ENCODE measurements at places on chromosomes 12 and 14.

GRCh38 chr12:42607584-42608058 is 18.1 kb upstream of the PRICKLE1 start:
- no peak for DNase-seq

DNA sequence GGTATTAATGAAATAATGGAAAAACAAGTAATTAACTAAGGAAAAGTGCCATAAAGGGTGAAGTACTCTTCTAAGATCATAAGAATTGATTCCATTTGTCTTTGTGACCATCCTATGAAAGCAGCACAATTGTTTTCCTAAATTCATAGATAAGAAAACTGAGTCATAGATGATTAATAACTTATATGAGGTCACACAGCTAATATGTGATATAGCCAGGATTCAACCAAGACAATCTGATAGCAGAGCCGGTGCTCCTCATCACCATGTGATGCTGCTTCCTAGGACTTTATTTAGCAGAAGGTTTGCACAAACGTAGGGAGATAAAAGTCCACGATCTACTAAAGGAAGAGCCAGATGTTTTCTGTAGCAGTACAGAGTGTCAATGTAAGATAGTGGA is 181.5 kb upstream of the SYT1 start:
- no peak for DNase-seq

GRCh38 chr12:15756822-15757221 is 32.4 kb downstream of the EPS8 start:
- no peak for DNase-seq

- no peak for DNase-seq
Observed at GRCh38 chr14:53742233-53742620, 214.4 kb downstream of the BMP4 start.

- no peak for DNase-seq
Observed at GRCh38 chr12:4191149-4191548, 82.4 kb upstream of the CCND2 start.

- DNase-seq = peak; percentile 44
Observed at GRCh38 chr12:31773223-31773750, 44.5 kb upstream of the AMN1 start.

DNA sequence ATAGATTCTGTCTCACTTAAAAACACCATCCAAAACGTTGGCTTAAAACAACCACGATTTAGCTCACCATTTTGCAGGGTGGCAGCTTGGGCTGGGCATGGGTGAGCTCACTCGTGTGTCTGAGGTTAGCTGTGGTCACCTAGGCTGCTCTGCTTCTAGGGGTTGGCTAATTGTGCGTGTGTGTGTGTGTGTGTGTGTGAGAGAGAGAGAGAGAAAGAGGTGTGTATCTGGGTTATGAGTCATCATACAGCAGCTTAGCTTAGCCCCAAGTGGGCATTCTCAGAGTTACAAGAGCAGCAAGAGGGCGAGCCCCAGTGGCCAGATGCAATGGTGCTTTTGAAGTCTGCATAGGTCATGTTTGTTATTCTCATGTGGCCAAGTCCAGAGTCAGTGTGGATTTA is 6.0 kb downstream of the FBXW8 start:
- DNase-seq = no peak

DNA sequence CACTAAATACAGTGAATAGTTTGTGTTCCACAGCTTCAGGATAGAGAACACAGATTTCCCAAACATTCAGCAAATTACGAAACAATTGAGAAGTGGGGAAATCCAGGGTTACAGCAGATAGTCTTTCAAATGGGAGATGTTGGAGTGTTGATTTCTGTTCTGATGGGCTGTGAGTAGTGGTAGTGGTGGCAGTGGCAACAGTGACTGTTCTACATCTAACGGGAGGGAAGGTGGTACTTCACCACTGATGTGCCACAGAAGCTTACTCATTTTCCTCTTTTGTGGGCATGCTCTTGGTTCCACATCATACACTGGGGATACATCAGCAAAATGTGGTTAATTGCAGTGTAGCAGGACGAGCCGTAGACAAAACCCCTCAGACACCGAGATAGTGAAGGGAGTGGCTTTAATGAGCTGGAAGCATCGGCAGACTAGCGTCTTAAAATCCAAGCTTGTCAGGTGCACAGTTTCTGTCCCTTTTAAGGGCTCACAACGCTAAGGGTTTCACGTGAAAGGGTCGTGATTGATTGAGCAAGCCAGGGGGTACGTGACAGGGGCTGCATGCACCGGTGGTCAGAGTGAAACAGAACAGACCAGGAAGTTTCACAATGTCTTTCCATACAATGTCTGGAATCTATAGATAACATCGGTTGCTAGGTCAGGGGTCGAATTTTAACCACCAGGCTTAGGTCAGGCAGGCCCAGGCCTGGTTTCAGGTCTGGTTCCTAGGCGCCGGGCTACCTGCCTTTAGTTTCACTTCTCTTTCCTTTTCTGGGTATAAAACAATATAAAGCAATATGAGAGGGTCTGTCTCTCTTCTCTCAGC is 330.6 kb upstream of the FBXO33 start:
- no peak for DNase-seq

- no peak for DNase-seq
Observed at GRCh38 chr12:9405886-9406563, 197.8 kb upstream of the PZP start.

DNA sequence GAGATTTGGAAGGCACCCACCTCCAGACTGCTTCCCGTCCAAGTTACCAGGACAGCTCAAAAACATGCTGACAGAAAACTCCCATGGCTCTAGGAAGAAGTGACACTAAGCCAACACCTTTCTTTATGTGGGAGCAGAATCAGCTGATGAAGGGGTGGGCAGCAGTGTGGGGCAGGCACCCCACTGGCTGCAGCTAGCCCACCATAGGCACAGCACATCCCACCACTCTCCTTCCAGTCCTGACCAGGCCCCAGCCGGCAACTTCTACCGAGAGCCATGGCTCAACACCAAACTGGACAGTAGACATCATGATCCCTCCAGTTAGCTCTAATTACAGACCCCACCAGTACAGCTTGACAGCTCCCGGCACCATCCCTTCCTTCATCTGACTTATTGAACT is 45.0 kb downstream of the SH2B3 start:
- DNase-seq = no peak

DNA sequence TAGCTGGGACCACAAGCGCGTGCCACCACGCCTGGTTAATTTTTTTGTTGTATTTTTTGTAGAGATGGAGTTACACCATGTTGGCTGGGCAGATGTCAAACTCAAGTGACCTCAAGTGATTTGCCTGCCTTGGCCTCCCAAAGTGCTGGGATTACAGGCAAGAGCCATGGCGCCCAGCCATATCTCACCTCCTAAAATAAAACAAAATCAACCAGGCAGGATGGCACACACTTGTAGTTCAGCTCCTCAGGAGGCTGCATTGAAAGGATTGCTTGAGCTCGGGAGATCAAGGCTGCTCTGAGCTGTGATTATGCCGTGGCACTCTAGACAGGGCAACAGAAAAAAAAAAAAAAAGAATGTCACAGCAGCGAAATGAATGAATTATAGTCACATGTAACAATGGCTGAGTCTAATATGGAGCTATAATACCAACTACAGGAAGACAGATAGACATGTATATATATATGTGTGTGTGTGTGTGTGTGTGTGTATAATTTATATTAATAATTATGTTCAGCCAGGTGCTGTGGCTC is 19.3 kb upstream of the TMEM120B start:
- DNase-seq = no peak

DNA sequence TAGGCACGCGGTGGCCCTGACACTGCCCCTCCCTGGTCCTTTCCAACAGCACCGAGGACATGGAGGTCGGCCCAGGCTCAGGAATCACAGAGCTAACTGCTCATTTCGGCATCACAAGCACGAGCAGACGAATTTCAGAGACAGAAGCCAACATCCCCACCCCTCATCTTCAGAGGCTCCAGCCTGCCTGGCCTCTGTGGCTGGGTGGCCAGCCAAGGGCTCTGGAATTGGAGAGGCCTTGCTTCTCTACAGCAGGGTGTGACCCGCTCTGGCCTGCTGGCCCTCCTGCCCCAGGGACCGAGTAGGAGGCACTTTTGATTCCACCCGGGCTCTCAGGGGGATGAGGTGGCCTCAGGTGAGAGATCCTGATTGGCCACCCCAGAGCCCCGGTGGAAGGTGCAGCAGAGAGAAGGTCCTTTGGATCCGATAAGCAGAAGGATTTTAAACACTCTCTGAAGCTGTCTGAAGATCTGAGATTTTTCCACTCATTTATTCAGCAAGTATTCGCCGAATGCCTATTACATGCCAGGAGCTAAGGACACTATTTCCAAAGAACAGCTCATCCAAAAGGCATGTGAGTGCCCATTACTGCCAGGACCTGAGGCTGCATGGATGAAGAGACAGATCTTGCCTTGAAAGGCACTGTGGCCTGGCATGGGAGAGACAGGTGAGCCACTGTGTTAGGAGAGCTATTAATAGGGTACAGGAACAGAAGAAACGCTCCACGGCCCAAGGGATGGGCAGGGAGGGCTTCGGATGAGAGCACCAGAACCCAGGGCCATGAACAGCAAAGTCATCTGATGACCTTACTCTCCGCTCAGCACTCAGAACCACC is 10.2 kb downstream of the BAG5 start:
- no peak for DNase-seq

- DNase-seq = peak; percentile 43
Observed at GRCh38 chr14:100899884-100900771, 3.4 kb downstream of the RTL1 start.

DNA sequence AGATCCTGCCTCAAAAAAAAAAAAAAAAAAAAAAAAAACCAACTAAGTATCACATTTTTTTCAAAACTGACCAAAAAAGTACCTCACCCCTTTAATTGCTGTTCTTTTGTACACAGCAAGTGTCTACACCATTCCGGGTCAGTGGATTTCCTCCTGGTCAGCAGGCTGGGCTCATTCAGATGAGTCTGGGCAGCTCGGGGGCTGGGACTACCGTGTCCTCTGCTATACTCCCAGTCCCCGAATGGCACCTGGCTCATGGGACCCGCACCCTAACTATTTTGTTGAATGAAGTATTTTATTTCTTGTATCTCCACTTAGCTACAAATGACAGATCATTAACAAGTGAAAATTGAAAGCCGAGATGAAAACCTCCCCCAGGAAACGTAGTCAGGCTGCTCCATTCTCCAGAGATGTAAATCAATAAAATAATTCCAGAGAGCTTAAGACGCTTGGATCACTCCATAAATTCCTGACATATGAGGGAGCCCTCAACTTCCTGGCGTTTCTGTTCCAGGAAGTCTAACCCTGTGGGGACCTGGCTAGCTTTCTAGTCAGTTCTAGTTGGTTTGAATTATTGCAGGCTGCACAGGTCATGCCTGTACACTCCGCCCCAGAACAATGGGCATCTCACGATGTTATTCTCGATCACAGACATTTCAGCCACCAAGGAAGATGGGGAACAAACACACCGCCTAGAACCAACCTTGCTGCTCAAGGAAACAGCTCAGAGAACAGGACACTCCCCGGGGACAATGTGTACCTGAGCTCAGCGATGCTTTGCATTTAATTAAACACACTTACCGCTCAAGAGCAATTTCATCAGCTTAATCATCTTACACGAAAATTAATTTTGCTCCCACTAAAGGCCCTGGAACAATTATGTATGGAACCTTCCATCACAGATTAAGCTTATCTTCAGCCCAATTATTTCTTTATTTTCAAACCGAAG is 76.3 kb downstream of the RIMBP2 start:
- no peak for DNase-seq

- DNase-seq = peak; percentile 91
Observed at GRCh38 chr14:104137297-104138097, 890 bp upstream of the KIF26A start.

DNA sequence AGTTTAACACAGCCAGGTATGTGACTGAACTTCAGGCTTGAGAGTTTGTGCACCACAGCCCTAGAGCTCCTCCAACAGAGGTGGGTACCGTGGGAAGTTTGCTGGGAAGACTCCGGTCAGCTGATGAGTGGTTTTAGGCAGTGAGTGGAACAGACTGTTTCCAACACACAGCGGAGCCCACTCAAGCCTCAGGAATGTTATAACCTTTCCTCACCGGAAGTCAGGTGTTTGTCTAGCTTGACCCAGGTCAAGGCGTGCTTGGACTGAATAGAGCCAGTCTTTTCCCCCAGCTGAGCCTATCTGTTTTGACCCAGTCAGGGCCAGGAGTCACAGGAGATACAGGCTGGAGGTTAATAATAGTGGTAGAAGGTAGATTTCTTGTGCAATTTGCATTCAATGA is 138.4 kb upstream of the PARP11 start:
- DNase-seq = no peak
